Retinal pigment epithelial cell (primary cell): ENCODE measurements at places on chromosomes 4 and X.

GRCh38 chrX:28398342-28398741 is 188.9 kb upstream of the IL1RAPL1 start:
- no peak for DNase-seq

- DNase-seq, result no peak
Observed at GRCh38 chrX:115892056-115892708, 278.4 kb upstream of the AGTR2 start.

- no peak for DNase-seq
Observed at GRCh38 chr4:152223600-152223999, 312.3 kb downstream of the FBXW7 start.

- no peak for DNase-seq
Observed at GRCh38 chr4:104093247-104093646, 373.5 kb upstream of the TACR3 start.

GRCh38 chrX:130224810-130225209 is 43.9 kb downstream of the ZNF280C start:
- no peak for DNase-seq

- no peak for DNase-seq
Observed at GRCh38 chr4:4418676-4419390, 31.9 kb downstream of the NSG1 start.
